ENCODE measurements at places on chromosomes 11 and 22.

- no peak for DNase-seq
Measured at GRCh38 chr11:37948258-37948657, 1350.2 kb upstream of the RAG2 start.

DNA sequence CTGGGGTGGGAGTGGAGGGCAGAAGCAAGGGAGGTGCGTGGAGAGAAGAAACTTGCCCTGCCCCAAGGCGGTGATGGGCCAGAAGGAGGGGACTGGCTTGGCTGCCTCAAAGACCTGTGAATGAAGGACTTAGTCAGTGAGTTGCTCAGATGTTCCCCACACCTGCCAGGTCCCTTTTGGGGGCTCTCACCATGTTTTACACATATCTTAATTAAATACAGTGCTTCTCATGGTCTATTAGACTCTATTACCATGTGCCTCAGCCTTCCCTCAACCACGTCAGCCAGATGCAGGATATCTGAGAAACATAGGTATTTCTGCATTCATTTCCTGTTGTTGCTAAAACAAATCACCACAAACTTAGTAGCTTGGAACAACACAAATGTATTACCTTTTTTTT, 429.5 kb downstream of the BUD13 start:
- no peak for DNase-seq

DNA sequence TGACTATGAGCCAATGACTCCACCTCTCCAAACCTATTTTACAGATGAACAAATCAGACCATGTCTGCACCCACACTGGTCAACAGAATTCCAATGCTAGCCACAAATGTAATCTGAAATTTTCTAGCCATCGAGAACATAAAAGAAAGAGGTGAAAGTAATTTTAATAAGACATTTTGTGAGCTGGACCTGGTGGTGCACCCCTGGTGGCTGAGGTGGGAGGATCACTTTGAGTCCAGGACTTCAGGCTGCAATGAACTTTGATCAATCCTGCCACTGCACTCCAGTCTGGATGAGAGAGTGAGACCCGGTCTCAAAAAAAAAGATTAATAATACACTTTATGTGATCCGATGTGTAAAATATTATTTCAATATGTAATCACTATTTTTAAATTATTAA, 9.4 kb upstream of the RNF185 start:
- DNase-seq, result no peak

GRCh38 chr22:23013612-23014011, 56.7 kb upstream of the GNAZ start:
- DNase-seq, result no peak

- DNase-seq, result peak; percentile 77
Measured at GRCh38 chr22:35835998-35836691, 118.5 kb downstream of the APOL5 start.

- DNase-seq, result no peak
Measured at GRCh38 chr11:13777341-13777985, 109.0 kb downstream of the FAR1 start.
